HT-29 (cell line): ENCODE measurements at places on chromosomes 4 and X. TPM values are rescaled to one million over a fixed set of nuclear protein-coding genes. Genes with fewer than 3 reads are reported as not detected.

Gene HELT
- not detected in 2 replicates for total RNA-seq

Gene ARHGAP6
- total RNA-seq, result 0.10 TPM in 1 of 2 replicates, not detected in the other

Gene FAM47C
- total RNA-seq, result not detected in 2 replicates

Gene MYL5
- 10.9 and 12.6 TPM in 2 replicates for total RNA-seq

Gene ARMCX1
- total RNA-seq, result not detected in 2 replicates

Gene CLGN
- 0.05 TPM in 1 of 2 replicates, not detected in the other for total RNA-seq

Gene SSX1
- not detected in 2 replicates for total RNA-seq

Gene FHL1
- total RNA-seq, result not detected in 2 replicates

Gene F8A2
- not detected in 2 replicates for total RNA-seq

Gene PABPC1L2A
- total RNA-seq, result not detected in 2 replicates

Gene NCAPG
- total RNA-seq, result 20.7 and 25.2 TPM in 2 replicates

Gene PNMA3
- total RNA-seq, result not detected in 2 replicates

Gene HSD17B10
- 182 and 190 TPM in 2 replicates for total RNA-seq

Gene COL4A5
- not detected in 2 replicates for total RNA-seq

GRCh38 chr4:77861495-77861894 is 1.1 kb upstream of the MRPL1 start:
- DNase-seq, result no peak

- no peak for DNase-seq
Measured at GRCh38 chr4:186475202-186475601, 80.2 kb downstream of the MTNR1A start.

DNA sequence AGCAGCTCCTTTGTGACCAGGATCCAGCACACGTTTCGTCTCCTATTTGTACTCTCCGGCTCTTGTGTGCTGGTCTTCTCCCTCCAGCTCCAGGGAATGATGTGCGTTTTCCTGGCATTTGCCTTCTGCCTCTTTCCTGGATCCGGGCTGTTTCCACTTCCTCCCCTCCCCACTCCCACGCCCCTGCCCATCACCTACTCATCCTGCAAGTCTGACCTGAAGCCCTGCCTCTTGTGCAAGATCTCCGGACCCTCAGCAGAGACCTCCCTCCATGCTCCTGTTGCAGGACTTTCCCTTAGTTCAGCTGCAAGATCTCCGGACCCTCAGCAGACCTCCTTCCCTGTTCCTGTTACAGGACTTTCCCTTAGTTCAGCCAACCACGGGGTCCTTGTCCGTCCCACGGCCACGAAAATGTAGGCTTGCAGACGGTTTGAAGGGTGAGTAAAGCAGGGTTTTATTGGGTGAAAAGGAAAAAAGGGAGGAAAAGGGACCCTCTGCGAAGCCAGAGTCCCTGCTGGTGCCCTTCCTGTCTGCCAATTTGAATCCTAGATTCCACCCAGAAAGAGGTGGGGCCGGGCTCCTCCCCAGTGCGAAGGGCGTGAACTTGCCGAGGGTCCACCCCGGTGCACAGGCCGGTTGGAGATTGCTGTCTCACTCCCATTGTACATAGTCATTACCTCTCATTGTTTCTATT is 74.4 kb upstream of the IRF2 start:
- no peak for DNase-seq

GRCh38 chrX:72026341-72027023 is 105.2 kb downstream of the RTL5 start:
- no peak for DNase-seq

DNA sequence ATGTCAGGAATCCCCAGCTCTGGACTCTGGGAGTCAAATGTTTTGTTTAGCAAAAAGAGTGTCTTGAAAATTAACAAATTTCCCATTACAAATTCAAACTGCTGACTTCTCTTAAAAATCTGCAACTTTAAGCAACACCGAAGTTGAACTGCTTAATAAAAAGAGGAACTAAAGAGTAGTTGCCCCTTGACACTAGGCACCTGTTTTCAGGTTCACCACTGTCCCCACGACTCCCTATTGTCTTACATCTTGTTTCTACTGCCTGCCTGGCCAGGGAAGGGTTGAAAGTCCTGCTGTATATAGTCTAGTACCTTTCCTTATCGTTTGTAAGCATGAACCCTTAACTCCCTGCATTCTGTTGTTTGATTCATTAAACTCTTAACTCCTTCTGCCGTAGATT is 173.9 kb downstream of the SCFD2 start:
- no peak for DNase-seq

DNA sequence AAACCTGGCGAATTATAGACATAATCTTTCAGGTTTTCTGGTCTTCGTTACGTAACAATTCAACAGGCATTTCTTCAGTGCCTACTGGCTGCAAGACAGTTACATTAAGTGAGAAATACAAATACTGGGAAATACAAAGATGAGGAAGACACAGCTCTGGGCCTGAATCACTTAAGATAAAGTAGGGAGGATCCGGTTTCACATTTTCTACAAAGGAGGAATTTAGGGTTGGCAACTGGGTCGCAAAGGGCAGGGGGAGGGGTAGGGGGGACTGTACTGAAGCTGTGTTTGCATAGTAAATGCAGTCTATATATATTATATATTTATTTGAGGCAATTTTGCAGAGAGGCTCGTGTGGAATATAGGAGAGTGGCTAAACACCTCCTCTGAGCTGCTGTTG is 107.4 kb downstream of the MAML3 start:
- no peak for DNase-seq

- no peak for DNase-seq
Measured at GRCh38 chrX:13815664-13816063, 1.2 kb downstream of the GPM6B start.

GRCh38 chr4:85416094-85416493 is 58.9 kb upstream of the ARHGAP24 start:
- no peak for DNase-seq

- DNase-seq, result no peak
Measured at GRCh38 chrX:148457279-148457678, 43.1 kb upstream of the AFF2 start.

DNA sequence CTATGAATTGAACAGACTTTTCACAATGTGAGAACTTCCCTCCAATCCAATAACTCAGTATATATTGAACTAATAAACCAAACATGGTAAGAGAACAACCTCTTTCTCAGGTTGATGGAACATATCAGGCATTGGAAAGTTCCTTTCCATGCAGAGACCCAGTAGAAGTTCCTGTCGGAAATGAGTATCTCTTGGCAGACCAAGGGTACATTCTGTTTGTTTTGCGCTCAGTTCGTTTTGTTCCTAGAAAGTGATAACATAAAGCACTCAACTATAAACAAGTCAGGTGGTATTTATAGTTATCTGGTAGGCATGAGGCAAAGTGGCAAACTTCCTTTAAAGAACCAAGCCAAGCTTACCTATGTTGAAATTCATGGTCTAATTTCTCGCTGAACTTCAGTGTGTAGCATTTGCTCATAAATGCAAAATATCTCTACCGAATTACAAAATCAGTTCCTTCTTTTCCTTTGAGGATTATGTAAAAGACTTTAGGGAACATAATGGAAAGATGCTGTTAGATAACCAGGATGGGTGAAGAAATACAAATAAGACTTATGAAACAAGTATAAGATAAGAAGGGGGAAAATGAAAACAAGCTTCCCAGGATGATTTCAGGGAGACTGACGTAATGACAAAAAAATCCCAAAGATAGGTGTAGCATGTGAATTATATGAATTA is 120.3 kb downstream of the ARHGAP24 start:
- DNase-seq, result no peak

DNA sequence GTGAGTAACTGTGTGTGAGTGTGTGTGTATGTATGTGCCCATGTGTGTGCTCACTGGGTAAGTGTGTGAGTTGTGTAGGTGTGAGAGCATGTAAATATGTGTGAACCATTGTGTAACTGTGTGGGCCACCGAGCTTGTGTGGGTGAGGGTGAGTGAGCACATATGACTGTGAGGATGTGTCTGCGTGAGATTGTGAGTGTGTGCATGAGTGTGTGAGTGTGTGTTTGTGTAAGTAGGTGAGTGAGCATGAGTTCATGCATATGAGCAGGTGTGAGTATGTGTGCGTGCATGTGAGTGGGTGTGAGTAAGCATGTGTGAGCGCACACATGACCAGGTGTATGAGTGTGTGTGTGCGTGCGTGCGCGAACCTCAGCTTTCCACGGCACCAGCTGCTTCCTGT is 1.4 kb upstream of the ATP2B3 start:
- DNase-seq, result no peak

DNA sequence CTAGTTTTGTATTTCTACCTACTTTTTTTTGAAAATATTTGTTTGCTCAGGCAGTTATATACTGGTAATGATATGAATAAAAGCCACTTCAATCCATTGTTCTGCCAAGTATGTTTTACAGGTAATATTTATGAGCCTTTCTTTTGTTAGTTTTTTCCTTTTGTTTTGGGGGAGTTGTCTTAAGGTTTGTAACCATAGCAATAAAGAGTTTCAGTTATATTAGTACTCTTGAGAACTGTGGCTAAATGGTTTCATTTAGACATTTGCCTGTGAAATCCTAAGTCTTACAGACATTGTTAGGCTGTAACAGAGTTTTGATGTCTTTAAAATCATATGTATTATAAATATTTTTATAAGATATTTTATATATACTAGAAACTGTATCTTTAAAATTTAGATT is 150.1 kb downstream of the DIPK2B start:
- no peak for DNase-seq

- no peak for DNase-seq
Measured at GRCh38 chrX:40145001-40145922, 47.5 kb upstream of the BCOR start.

- no peak for DNase-seq
Measured at GRCh38 chr4:129254526-129254925, 158.6 kb downstream of the C4orf33 start.

DNA sequence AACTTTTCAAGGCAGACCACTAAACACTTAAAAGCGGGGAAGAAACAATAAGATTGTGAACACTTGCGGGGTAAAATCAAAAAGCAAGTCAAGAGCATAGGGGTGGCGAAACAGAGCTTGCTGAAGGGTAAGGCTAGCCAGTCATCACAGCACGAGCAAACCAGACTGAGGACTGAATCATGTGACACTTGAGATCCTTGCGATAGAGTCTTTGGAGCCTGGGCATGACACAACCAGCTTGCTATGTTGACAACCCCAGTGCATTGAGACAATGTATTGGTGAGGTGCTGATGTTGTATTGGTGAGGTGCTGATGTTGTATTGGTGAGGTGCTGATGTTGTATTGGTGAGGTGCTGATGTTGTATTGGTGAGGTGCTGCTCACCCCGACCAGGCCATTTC is 72.3 kb downstream of the SLIT2 start:
- DNase-seq, result no peak

- peak; percentile 93 for DNase-seq
Measured at GRCh38 chr4:156999175-156999517, 27.5 kb upstream of the PDGFC start.

DNA sequence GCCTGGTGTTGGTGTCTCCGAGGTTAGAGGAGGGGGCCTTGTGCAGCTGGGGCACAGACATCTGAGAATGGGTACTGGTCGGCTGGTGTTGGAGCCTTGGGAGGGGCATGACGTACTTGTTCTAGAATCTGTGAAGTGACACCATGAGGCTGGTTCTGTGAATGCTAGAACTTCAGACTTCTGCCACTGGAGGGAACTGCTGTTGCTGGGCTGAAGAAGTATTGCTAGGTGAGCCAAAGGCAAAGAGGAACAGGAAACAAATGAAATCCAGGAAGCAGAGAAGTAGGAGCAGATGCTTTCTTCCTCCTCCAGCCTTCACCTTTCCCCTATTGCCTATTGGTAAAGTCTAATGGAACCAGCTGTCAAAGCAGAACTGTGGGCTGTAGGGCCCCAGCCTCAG is 120.9 kb upstream of the DDIT4L start:
- peak; percentile 66 for DNase-seq

GRCh38 chr4:186643501-186644310 is 80.0 kb downstream of the FAT1 start:
- DNase-seq, result peak; percentile 70

GRCh38 chrX:21638311-21638710 is 19.8 kb downstream of the KLHL34 start:
- DNase-seq, result no peak

DNA sequence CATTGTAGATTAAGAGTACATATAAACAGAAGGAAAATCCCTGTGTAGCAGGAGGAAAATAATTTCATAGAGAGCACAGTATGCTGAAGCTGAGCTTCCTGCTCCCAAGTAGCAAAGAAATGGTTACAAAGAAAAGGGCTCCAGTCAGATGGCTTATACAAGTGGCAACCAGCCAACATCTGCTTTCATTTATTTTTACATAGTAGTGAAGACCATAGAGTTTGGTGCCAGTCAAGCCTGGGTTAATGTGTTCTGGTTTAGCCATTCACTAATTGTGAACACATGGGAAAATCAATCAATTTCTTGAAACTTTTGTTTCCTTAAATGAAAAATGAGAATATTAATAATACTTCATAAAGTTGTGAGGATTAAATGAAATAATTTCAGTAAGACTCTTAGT is 111.3 kb upstream of the ELOVL6 start:
- no peak for DNase-seq

DNA sequence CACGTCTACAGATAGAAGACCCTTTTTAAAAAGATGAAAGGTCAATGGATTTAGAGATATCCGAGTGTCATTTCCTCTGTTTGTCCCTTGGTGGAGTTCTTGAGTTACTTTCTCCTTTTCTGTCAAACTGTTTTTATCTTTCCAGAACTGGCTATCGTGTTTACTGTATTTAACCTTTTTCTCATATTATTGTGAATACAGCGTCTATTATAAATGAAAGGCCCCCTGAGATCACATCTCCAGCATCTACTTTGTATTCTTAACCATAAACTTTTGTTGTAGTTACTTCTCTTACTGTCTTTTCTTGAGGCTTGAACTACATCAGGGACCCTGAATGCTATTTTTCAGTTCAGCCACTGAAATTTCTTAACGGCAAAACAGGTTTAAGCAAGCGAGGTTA is 4.0 kb upstream of the PCDH7 start:
- DNase-seq, result peak; percentile 73

GRCh38 chrX:16997313-16997712 is 50.9 kb downstream of the REPS2 start:
- no peak for DNase-seq

DNA sequence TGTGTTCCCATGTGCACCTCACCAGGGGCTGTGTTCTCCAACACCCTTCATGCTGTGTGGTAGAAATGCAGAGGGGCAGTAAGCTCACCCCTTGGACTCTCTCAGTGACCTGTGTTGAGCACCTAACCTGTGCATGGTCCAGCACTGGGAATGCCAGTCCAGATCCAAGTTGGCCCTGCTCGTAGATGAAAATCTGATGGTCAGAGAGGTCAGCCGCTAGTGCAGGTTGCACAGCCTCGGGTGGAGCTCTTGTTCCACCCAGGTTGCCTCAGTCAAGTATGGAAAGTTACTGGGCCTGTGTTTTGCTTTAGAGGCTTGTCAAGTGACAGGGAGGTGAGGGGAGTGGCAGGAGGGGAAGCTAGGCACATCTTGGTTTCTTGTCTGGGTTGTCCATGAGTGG is 51.3 kb downstream of the NOP14 start:
- no peak for DNase-seq

GRCh38 chr4:2923141-2923551 is 40.1 kb downstream of the NOP14 start:
- peak; percentile 52 for DNase-seq

GRCh38 chr4:4396628-4397440 is 9.9 kb downstream of the NSG1 start:
- no peak for DNase-seq
